Ureter (tissue), 1 donor: ENCODE measurements at places on chromosomes 11 and 22. TPM values are rescaled to one million over a fixed set of nuclear protein-coding genes. Genes with fewer than 3 reads are reported as not detected.

OR8D1 gene
- not detected for total RNA-seq

CENPM gene
- 1.2 TPM for total RNA-seq

OR2AG2 gene
- 1.7 TPM for total RNA-seq

TRIM48 gene
- total RNA-seq = not detected

OR5D14 gene
- not detected for total RNA-seq

BRSK2 gene
- 1.7 TPM for total RNA-seq
